ENCODE measurements at places on chromosomes 12 and 14.
A peak's percentile ranks its signal among the peaks of the same experiment; 100 is the strongest.

DNA sequence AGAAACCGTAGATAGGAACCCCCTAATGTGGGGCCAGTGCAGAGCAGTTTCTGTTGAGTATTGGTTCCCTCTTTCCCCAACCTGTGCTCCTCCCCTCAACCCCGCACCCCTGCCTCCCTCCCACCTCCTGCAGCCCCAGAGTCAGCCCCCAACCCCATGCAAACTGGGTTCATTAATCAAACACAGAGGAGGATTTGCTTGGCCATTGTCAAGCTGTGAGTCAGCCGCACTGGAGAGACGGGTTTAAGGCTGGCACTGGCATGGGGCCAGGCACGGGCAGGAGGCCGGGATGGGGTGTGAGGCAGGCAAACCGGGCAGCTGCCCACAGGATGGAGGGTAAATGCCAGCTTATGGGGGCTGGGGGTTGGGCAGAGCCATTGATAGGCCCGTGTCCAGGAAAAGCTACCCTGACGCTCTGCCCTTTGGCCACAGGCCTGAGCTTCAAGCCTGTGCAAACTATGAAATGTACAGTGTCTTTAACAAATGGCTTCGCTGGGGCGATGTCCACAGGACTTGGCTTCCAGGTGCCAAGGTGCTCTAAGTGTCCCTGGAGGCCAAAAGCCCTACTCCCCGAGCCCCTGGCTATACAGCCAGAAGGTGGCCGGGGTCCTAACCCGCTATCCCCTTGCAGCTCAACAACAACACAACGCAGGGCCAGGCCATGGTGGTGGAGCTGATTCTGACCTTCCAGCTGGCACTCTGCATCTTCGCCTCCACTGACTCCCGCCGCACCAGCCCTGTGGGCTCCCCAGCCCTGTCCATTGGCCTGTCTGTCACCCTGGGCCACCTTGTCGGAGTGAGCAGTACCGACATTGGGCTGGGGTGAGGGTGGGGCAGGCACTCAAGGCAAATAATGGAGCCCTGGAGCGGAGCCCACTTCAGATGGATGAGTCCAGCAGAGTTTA, 1.4 kb downstream of the AQP5 start:
- no peaks in the 10 kb centered on the region for H3K36me3 ChIP-seq
- H3K27ac ChIP-seq: no peak overlapping the region
- H3K27me3 ChIP-seq: peaks cover 52% of the 10 kb centered on the region
- no peak for DNase-seq
- peaks cover 7% of the 10 kb centered on the region for H3K4me1 ChIP-seq

GRCh38 chr12:129520739-129521138, 383.1 kb downstream of the TMEM132D start:
- no peaks in the 10 kb centered on the region for H3K36me3 ChIP-seq
- H3K4me1 ChIP-seq: no peaks in the 10 kb centered on the region
- no peak overlapping the region for H3K4me3 ChIP-seq
- no peak overlapping the region for H3K27ac ChIP-seq
- no peaks in the 10 kb centered on the region for H3K27me3 ChIP-seq

GRCh38 chr12:15782667-15783066, 6.5 kb downstream of the EPS8 start:
- peaks cover 44% of the 10 kb centered on the region for H3K27me3 ChIP-seq
- H3K4me3 ChIP-seq: no peak overlapping the region
- H3K27ac ChIP-seq: no peak overlapping the region
- DNase-seq: no peak
- H3K36me3 ChIP-seq: no peaks in the 10 kb centered on the region

- DNase-seq: no peak
- no peaks in the 10 kb centered on the region for H3K4me1 ChIP-seq
- no peaks in the 10 kb centered on the region for H3K36me3 ChIP-seq
- no peak overlapping the region for H3K27ac ChIP-seq
Measured at GRCh38 chr12:127980585-127980984, 286.4 kb upstream of the TMEM132C start.

GRCh38 chr12:29220632-29221336, 71.7 kb downstream of the FAR2 start:
- no peak overlapping the region for H3K27ac ChIP-seq
- no peak for DNase-seq
- H3K4me1 ChIP-seq: no peaks in the 10 kb centered on the region
- H3K4me3 ChIP-seq: no peak overlapping the region
- H3K36me3 ChIP-seq: peaks cover 2% of the 10 kb centered on the region
- peaks cover 3% of the 10 kb centered on the region for H3K27me3 ChIP-seq

- H3K4me3 ChIP-seq: peak overlapping the region; percentile 6
- no peaks in the 10 kb centered on the region for H3K27me3 ChIP-seq
- DNase-seq: peak; percentile 58
Measured at GRCh38 chr14:88599761-88600439, 37.1 kb downstream of the ZC3H14 start.

DNA sequence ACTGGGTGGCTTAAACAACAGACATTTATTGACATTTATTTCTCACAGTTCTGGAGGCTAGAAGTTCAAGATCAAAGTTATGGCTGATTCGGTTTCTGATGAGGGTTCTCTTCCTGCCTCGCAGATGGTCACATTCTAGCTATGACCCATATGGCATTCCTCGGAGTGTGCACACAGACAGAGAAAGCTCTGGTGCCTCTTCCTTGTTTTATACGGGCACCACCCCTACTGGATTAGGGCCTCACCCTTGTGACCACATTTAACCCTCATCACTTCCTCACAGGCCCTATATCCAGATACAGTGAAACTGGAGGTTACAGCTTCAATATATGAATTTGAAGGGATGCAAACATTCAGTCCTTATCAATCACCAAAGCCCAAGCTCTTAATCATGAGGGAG, 77.0 kb upstream of the OVCH1 start:
- no peak overlapping the region for H3K4me3 ChIP-seq
- DNase-seq: no peak
- H3K27me3 ChIP-seq: peaks cover 5% of the 10 kb centered on the region
- H3K36me3 ChIP-seq: no peaks in the 10 kb centered on the region

GRCh38 chr12:117111386-117111785, 12.2 kb upstream of the TESC start:
- H3K4me3 ChIP-seq: no peak overlapping the region
- H3K27me3 ChIP-seq: peaks cover 4% of the 10 kb centered on the region
- DNase-seq: no peak
- H3K27ac ChIP-seq: no peak overlapping the region
- H3K4me1 ChIP-seq: no peaks in the 10 kb centered on the region

GRCh38 chr14:72054911-72055310, 122.7 kb downstream of the RGS6 start:
- H3K36me3 ChIP-seq: no peaks in the 10 kb centered on the region
- no peak overlapping the region for H3K27ac ChIP-seq
- no peaks in the 10 kb centered on the region for H3K4me1 ChIP-seq
- DNase-seq: no peak
- peaks cover 35% of the 10 kb centered on the region for H3K27me3 ChIP-seq
- H3K4me3 ChIP-seq: no peak overlapping the region

DNA sequence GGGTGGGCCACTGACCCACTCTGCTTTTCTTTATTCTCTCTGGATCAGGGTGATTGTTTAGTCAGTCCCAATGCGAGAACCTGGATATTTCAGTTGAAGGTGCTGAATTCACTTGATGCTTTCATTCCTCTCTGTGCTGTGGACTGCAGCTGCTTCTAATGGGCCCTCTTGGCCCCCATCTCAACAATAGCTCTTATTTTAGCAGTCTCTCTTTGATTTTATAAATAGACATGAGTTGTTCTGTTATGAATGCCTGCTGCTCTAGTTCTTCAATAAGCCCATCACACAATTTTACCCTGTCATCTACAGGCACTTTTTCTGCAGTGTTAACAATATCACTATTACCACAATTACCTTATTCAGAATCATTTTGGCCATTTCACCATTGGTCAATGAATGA, 54.1 kb upstream of the YARS2 start:
- no peak overlapping the region for H3K4me3 ChIP-seq
- DNase-seq: no peak
- no peak overlapping the region for H3K27ac ChIP-seq
- no peaks in the 10 kb centered on the region for H3K4me1 ChIP-seq
- H3K27me3 ChIP-seq: peaks cover 12% of the 10 kb centered on the region
- H3K36me3 ChIP-seq: no peaks in the 10 kb centered on the region

DNA sequence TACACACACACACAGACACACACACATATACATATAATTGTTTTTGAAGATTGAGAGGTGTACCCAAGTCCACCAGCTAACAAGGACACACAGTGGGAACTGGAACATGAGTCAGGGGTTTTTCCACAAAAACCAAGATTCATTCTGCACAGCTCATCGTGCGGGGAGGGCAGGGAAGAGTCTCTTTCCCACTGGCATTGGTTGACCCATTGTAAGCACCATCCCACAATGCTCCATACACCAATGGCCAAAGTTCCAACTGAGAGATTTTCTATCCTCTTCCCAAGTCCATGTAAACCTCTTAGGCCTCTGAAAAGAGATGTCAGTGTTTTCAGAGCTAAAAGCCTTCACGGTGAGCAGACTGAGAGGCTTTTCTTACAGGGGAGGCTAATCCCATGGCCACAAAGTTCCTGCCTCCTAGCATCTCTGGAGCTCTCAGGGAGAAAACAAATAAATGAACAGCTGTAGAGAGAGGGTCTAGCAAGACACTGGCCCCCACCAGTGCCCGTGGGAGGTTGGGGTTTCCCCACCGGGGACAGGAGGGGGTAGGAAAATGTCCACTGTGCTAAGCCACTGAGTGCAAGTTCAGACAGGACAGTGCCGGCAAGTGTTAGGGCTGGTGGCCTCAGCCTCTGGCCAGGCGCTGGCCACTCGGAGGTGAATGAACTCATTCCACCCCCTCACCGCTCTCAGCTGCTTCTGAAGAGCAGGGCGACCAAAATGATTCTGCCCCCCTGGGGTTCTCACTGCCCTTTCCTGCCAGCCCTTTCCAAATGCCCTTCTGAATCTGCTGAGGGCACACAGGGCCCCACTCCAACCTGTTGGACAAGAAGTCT, 21.5 kb upstream of the TC2N start:
- H3K4me3 ChIP-seq: no peak overlapping the region
- DNase-seq: no peak
- H3K36me3 ChIP-seq: no peaks in the 10 kb centered on the region
- no peak overlapping the region for H3K27ac ChIP-seq
- no peaks in the 10 kb centered on the region for H3K27me3 ChIP-seq

- H3K27ac ChIP-seq: no peak overlapping the region
- H3K4me3 ChIP-seq: peak overlapping the region; percentile 79
- peaks cover 27% of the 10 kb centered on the region for H3K4me1 ChIP-seq
- peak; percentile 17 for DNase-seq
- H3K27me3 ChIP-seq: no peaks in the 10 kb centered on the region
Measured at GRCh38 chr12:132711080-132711843, 620 bp downstream of the PGAM5 start.

DNA sequence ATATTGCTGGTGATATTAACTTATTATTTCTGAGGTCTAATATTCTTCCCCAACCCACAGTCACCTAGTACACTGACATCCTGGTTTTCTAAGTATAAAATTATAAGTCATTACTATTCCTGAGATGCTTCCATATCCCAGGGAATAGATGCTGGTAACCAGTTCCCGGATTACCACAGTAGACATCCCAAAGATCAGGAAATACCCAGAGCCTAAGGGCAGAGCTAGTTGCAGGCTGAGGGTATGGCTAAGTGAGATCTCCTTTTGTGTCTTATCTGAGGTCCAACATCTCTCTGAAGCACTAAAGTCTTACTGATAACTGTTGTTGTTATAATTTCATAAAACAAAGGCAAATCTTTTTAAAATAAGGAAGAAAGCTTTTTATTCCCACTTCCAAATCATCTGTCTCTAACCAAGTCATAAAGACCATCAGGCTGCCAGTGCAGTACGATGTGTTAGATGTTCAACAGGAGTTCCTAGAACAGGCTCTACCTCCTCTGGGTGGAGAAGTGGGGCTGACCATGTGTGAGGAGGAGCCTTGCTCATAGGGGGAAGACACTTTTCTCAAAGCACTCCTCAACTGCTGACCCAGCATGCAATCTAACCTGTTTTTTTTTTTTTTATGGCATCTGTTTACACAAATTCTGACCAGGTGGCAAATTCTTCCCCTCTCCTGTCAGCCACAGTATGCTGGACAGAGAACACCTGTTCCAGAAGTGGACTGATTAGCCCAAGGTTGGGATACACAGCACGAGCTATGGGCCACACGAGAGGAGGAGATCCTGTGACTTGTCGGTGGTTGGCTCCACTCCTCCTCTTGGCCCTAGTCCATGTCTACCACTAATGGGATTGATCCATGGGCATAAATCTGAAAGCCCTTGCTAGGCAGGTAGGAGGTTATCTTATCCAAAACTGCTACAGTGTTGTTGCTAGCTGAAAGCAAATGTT, 16.1 kb upstream of the GRIP1 start:
- no peak overlapping the region for H3K4me3 ChIP-seq
- no peak for DNase-seq
- H3K4me1 ChIP-seq: peaks cover 13% of the 10 kb centered on the region
- H3K27me3 ChIP-seq: no peaks in the 10 kb centered on the region

- no peak overlapping the region for H3K27ac ChIP-seq
- no peaks in the 10 kb centered on the region for H3K36me3 ChIP-seq
- no peak for DNase-seq
- no peak overlapping the region for H3K4me3 ChIP-seq
- H3K4me1 ChIP-seq: no peaks in the 10 kb centered on the region
Measured at GRCh38 chr12:72337946-72338345, 65.8 kb downstream of the TRHDE start.

GRCh38 chr12:121828306-121828705, 24.5 kb downstream of the SETD1B start:
- no peak overlapping the region for H3K4me3 ChIP-seq
- H3K27me3 ChIP-seq: no peaks in the 10 kb centered on the region
- no peak for DNase-seq
- peaks cover 24% of the 10 kb centered on the region for H3K36me3 ChIP-seq

GRCh38 chr12:68565391-68565903, 45.3 kb upstream of the RAP1B start:
- H3K36me3 ChIP-seq: no peaks in the 10 kb centered on the region
- no peaks in the 10 kb centered on the region for H3K27me3 ChIP-seq
- H3K4me3 ChIP-seq: no peak overlapping the region
- H3K4me1 ChIP-seq: peaks cover 22% of the 10 kb centered on the region
- H3K27ac ChIP-seq: no peak overlapping the region

DNA sequence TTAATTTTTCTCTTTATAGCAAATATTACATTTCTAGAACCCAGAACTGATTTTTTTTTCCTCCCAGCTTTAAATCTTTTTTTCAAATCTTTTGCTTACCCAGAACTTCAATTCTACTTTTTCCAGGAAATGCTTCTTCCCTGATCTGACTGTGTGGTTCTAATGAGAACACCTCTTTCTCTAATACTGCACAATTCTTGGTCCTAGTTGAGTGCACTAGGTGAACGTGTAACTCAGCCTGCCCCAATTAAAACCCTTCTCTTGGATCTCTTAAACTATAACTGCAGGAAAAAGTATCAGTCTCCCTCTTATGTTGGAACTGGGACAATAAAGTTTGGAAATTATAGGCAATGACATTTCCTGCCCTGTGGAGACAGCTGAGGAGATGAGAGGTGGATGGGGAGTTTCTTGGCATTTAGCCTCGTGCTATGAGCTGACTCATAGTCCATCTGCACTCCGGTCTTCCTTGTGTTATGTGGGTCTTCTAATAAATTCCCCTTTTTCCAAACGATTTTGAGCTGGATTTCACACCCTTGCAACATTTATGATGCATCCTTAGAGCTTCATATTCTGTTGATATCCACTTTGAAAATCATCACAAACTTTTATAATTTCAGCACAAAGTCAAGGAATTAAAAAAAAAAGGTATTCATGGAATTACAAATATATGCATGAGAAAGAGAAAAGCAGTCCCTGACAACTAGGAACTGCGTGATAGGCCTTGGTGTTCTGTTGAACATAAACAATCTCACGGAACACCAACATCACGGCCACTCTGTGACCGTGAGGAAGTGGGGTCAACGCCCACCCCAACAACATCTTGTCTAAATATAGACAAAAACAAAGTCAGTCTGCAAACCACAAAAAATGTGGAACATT, 52.4 kb downstream of the BRMS1L start:
- no peak overlapping the region for H3K27ac ChIP-seq
- H3K27me3 ChIP-seq: no peaks in the 10 kb centered on the region
- DNase-seq: no peak
- no peak overlapping the region for H3K4me3 ChIP-seq
- no peaks in the 10 kb centered on the region for H3K36me3 ChIP-seq
- H3K4me1 ChIP-seq: no peaks in the 10 kb centered on the region
